ENCODE measurements at places on chromosomes 7 and 10.

- no peak for DNase-seq
Measured at GRCh38 chr7:51021906-51022570, 239.3 kb upstream of the GRB10 start.

DNA sequence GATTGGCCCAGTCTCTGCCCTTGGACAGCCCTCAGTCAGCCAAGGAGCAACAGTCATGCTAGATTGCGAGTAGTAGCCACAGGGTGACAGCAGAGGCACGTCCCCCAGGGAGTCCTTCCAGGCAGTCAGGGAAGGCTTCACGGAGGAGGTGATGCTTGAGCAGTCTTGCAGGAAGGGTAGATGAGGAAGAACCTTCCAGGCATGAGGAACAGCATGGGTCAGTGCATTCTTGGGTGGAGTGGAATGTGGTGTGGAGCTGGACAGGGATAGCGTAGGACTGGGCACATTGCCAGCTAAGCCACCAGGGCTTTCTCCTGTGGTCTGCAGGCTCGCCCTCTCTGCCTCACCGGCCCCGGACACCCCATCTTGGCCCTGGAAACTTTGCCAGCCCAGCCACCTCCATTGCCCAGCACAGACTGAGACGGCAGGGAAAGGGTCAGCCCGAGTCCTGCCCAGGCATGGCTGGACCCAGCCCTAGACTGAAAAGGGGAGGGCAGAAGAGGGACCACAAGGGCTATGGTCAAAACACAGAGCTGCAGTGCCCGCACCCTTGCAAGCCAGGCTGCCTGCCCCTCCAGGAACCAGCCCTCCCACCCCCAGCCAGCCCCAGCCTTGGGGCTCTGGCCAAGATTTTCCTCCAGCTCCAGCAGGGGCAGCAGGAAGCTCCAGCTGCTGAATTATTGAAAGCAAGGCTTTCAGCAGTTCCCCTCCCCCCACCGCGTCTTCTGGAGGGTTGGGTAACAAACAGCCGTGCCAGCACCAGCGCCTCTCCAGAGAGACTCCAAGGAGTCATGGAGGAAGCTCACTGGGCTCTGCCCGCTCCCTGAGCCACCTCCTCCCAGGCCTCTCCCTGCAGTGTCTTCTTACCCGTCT lies 18.7 kb downstream of the SRRM3 start:
- peak; percentile 76 for DNase-seq

GRCh38 chr7:91628742-91629141 lies 251.8 kb downstream of the MTERF1 start:
- DNase-seq, result no peak

DNA sequence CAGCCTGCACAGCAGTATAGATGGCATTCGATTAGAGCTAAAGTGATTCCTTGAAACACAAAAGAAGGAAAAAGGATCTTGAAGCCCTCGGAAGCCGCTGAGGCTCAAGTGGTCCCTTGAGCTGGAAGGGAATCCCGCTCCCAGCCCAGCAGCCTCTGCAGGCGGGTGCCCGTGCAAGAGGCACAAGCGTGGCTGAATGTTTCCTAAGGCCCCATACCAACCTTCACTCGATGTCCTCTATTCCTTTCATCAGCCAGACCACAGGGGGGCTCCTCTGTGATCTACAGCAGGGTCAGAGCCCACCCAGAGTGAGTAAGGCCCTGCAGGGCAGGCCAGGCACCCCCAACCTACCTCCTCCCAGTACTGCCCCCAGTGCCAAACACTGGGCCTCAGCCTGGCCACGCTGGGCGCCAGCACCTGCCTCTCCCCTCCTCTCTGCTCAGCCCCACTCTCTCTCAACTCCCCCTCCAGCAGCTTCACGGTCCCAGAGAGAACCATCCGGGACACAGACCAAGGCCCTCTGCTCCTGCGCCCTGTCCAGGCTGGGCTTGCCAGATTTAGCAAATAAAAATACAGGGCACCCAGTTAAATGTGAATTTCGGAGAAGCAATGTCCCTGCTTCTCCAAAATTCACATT lies 30.5 kb downstream of the EBF3 start:
- DNase-seq, result no peak

- no peak for DNase-seq
Measured at GRCh38 chr10:4265964-4266363, 481.0 kb upstream of the KLF6 start.

- no peak for DNase-seq
Measured at GRCh38 chr10:104038537-104038936, 47.1 kb downstream of the COL17A1 start.

- no peak for DNase-seq
Measured at GRCh38 chr10:100740476-100741377, 4.7 kb upstream of the PAX2 start.

DNA sequence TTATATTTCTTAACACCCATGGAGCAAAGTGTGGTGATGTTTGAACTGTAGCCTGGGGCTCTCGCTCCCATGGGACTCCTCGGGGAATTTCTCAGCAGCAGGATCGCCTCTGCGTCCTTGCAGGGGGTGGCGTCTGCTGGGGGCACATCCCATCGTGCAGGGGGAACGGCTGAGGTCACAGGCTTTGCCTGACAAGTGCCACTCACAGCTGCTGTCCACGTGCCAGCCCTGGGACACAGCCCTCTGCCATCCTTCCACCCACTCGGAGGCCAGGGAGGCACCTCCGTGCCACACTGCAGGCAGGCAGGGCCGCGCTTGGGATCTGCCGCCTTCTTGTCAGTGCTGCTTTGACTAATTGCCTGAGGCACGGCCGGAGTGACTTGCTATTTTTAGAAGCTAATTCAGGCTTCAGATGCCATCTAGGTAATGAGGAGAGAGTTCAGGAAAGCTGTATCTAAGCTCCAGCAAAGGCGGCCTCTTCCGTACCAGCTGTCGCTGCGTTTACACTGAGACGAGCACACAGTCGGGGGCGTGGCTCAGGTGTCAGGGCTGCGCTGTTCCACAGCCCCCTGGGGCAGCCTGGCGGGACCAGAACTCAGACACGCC lies 45.7 kb downstream of the PITRM1 start:
- DNase-seq, result peak; percentile 97
